GF-D8 (cell line): ENCODE measurements at places on chromosomes 1 and 21.

GRCh38 chr1:154747740-154748404 lies 122.2 kb downstream of the KCNN3 start:
- DNase-seq: peak; percentile 53

GRCh38 chr1:235648407-235648907 lies 1.1 kb downstream of the GNG4 start:
- no peak for DNase-seq

DNA sequence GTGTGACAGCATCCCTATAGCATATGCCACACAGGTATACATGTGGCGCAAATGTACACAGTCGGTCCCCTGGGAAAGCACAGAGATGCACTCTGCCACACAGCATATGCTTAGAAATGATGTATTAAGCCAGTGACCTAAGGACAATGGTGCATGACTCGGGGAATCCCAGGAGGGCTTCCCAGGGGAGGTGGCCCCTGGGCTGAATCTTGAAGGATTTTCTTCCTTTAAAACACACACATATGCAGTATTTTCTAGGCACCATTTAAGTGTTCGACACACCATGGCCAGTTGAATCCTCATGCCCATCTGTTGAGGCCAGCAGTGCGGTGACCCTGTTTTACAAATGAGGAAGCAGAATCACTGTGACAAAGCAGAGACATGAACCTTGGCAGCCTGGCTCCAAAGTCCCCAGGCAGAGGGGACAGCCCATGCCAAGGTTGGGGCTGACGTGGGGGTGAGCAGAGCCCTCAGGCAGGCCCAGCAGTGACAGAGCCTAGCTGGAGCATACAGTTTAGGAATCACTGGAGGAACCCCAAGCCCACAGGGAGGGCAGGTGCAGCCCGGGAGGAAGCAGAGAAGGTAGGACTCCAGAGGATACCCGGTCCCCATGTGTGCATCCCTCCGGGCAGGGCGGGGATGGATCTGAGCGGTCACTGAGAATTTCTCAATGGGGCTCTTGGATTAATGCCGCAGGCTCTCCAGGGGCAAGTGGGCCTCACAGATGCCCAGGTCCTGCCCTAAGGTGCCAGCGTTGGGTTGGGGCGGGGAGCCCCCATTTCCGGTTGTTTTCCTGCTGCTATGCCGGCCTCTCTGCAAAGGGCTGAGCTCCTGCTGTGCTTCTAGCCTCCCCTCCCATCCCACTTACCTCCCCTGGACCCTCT lies 28.4 kb downstream of the WNT3A start:
- no peak for DNase-seq

- no peak for DNase-seq
These were observed 153.3 kb upstream of the ERG start for GRCh38 chr21:38651570-38651969.

GRCh38 chr1:29429656-29430055 lies 193.3 kb downstream of the PTPRU start:
- DNase-seq: no peak

- DNase-seq: peak; percentile 86
These were observed at the start of gene SLC30A7 for GRCh38 chr1:100895540-100896480. Gene SLC30A7 (plus strand): TSS chr1:100896090. CDS start chr1:100896263, 173 bp downstream.

DNA sequence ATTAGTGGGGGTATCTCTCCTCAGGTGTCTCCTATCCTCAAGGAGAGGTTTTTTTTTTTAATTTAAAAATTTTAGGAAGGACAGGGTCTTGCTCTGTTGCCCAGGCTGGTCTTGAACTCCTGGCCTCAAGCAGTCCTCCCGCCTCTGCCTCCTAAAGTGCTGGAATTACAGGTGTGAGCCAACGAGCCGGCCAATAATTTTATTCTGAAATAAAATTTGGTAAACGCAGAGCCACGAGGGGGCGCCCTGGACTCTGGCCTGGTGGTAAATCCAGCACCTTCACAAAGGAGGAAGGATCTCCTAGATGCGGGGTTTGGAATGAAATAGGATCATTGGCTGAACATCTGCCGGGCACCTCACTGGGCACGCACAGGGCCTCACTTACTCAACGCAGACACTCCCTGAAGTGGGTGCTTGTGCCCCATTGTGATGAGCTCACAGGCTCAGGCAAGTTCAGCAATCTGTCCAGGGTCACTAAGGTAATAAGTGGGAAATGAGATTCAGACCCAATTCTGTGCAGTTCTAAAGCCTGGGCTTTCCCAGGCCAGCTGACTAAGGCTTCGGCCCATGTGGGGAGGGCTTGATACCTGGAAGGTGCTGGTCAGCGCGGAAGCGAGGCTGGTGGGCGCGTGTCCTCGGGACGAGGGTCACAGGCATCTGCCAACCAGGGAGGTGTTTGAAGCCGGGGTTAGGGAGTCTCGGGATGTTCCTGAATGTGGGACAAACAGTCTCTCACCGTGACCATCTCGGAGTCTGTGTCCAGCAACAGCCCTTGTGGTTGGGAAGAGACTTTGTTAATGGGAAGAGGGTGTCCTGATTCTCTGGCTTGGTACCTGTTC lies 32.7 kb upstream of the ETV3 start:
- DNase-seq: no peak

DNA sequence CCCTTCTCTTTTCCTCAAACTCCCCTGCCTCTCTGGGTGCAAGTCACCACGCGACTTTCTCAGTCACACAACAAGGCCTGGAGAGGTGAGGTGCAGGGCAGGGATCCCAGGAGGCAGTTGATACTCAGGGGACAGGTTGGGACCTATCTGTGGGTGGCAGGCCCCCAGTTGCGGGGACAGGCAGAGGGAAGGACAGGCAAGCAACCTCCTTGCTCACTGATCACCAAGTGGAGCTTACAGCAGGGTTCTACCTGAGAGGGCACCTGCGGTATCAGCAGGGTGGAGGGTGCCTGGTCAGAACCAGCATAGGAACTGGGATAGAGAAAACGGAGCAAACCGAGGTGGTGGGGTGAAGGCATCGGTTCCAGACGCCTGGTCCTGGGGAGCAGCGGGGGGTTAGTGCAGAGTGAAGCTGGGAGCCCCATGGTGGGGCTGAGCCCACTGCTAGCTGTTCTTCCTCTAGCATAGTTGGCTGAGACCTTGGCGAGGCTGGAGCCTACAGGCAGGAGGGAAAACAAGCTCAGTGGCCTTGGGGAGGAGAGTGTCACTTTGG lies 24.4 kb upstream of the TENT5C start:
- no peak for DNase-seq

GRCh38 chr1:235516862-235517446 lies 12.7 kb upstream of the B3GALNT2 start:
- DNase-seq: no peak

- no peak for DNase-seq
These were observed 2.3 kb upstream of the VCAM1 start for GRCh38 chr1:100717218-100717617.

- no peak for DNase-seq
These were observed 3.4 kb downstream of the CTSK start for GRCh38 chr1:150804671-150805070.

DNA sequence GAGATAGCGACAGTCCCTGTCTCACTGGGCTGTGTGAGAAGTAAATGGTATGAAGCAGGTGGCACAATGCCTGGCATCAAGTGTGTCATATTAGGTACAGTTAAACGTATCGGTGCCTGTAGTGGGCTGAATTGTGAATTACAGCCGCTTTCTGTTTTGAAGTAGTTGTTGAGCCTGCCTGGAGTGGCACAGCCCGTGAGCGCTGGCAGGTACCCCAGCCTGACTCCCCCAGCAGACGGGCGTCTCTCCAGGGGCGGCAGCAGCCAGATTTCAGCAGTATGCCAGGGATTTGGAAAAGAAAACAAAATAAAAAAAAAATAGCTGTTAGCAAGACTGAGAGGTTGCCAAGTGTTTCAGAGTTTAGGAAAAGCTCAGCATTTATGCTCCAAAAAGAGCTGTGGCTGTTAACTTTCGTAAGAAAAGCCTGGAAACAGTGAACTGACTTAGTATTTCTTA lies 26.6 kb upstream of the GPR153 start:
- DNase-seq: no peak

DNA sequence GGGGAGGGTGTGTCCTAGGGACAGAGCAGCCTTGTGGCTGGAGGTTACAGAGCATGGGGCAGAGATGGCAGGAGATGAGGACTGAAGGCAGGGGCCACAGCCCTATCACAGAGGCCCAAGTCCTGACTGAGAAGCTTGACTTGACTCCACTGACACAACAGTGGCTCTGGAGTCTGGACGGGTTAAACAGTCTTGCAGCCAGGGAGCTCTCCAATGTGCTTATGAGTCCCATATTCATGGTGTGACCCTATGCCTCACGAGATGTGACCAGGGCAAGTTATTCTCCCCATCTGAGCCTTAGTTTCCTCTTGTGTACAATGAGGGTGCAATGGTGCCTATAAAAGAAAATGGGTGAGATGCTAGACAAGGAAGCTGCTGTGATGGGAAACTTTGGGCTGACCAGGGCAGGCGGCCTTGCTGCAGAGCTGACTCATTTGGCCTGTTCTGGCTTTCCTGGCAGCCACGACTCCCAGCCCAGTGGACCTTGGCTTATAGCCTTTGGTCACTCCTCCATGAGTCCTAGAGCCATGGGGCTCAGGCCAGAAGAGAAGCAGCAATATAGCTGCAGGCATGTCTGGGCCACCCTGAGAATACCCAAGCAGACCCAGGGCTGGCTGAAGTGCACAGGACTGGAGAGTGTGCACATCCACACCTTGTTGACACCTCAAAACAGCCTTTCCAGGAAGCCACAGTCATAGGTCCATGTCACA lies 2.8 kb upstream of the TTC22 start:
- no peak for DNase-seq

DNA sequence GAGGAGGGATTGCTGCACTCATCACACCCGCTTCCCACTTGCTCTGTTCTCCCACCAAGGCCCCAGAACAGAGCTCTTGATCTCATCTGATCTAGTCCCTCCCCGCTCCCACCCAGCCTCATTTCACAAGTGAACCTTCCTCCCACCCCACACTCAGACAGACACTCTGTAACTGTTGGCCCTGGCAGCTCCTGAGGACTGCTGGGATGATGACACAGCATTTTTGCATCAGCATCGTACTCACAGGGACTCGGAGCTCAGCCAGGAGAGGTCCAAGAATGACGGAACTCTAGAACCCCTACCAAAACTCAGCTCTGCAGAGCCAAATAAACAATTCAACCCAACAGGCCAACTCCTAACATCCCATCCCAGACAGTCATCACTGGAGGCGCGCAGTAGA lies 11.2 kb upstream of the ZNF124 start:
- no peak for DNase-seq

GRCh38 chr1:233939451-233939850 lies 35.0 kb downstream of the SLC35F3 start:
- no peak for DNase-seq

- DNase-seq: no peak
These were observed 10.4 kb downstream of the RPL11 start for GRCh38 chr1:23701996-23702395.

DNA sequence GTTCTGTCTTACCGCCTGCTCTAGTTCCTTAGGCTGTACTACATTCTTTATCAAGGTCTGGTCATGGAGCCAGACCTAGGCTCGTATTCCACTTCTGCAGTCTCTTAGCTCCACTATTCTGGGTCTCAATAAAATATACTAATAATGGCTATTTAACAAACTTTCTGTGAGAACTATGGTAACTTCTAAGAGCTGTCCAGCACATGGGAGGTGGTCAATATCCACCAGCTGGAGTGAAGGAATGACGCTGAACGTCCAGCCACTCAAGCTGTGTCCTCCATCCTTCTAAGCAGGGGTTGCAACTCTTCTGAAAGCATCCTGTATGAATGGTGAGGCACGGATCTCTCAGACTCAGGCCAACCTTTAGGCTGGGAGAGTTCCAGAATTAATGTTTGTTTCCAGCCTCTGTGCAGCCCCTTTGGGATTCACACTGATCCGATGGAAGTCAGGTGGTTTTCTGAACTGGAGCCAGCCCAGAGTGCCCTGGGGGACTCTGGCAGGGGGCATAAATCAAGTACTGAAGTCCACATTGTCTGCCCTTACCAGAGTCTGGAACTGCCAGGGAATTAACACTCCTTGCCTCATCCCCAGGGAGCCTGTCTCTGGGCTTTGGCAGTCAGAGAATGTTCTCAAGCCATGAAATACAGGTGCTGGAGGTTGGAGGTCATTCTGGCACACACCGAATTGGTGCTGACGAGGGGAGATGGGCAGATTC lies 57.4 kb downstream of the BRINP2 start:
- DNase-seq: no peak

DNA sequence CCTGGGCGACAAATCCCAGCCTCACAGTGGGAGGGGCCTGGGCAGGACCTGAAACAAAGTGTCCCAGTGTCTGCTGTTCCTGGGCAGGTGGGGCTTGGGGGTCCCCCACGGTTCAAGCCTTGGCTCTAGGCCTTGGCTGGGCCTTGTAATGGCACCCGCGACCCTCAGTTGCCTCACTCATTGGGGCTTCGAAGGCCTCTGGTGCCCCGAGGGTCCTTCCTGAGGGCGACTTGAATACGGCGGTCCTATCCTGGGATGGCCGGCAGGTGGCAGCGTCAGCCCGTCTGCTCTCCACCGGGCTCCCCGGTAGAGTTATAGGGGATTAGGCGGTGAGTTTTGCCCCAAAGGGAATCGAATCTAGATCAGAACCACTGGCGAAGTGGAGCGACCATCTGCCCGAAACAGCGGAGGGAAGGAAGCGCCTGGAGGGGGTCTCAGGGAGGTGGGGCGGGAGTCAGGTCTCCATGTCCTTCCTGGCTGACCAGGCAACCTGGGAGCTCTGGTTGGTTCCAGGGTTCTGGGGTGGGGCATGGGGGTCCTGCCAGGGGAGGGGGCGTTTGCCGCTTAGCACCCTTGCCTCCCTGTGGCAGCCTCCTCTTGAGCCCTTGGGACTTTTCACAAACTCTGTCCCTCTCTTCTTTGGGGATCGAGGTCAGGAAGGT lies 2.1 kb upstream of the PEX10 start:
- peak; percentile 38 for DNase-seq

- DNase-seq: no peak
These were observed 98.5 kb upstream of the DMRTA2 start for GRCh38 chr1:50521703-50522102.

DNA sequence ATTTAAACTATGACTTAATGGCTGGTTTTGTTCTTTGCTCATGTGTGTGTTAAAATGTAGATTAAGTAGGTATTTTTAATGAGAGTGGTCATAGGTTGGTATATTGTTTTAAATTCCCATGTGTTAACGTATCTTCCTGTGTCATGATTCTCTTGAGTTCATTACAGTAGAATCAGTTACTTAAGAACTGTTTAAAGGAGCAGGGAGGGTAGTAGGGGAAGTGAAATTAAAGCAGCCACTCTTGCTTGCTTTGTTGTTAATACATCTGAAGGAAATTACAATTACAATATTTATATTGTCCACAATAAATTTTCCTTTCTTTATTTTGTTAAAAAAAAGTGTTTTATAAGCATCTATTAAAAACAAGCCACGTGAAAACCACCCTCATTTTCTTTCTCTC lies 119.2 kb upstream of the KIAA1614 start:
- DNase-seq: no peak

DNA sequence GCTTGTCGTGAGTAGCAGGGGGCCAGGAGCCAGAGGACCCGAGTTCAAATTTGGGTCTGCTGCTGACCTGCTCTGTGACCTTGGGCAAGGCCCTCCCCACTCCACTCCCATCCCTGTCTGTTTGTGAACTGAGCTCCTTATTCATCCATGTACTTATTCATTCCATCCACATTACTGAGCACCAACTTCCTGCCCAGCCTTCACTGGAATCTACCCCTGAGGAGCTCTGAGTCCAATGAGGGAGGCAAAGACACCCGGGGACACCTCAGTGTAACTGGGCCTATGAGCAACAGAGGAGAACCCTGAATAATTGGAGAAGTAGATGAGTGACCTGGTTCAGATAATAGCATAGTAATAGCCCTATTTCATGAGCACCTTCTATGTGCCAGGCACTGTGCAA lies 8.9 kb downstream of the BSND start:
- no peak for DNase-seq
